ENCODE measurements at places on chromosomes 6 and 20.
A peak's percentile ranks its signal among the peaks of the same experiment; 100 is the strongest.

- DNase-seq, result no peak
- H3K4me3 ChIP-seq, result no peak overlapping the region
- H3K27ac ChIP-seq, result no peak overlapping the region
- H3K27me3 ChIP-seq, result peaks cover 14% of the 10 kb centered on the region
- H3K36me3 ChIP-seq, result no peaks in the 10 kb centered on the region
Measured at GRCh38 chr6:136511397-136511796, 38.8 kb downstream of the MAP7 start.

DNA sequence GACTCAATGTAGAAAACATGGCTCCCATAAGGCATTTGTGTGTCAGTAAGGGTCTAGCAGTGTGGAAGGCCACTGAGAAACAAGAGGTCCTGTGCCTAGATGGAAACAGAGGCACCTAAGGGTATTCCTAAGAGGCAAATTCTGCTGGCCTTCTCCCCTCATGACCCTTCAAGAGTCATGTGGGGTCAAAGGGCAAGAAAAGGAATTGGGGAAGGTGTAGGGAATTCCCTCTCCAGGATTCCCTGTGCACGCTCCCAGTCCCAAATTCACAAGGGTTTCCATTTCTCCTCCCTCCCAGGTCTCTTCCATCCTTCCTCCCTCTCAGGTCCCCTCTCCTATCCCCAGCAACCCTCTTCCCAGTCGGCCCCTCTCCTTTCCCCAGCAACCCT lies 568 bp downstream of the AGPAT1 start:
- peaks cover 63% of the 10 kb centered on the region for H3K4me1 ChIP-seq
- H3K27ac ChIP-seq, result peak overlapping the region; percentile 76
- H3K4me3 ChIP-seq, result peak overlapping the region; percentile 90
- no peaks in the 10 kb centered on the region for H3K27me3 ChIP-seq
- H3K36me3 ChIP-seq, result peaks cover 20% of the 10 kb centered on the region

GRCh38 chr20:57957411-57958049 lies 247.7 kb upstream of the PMEPA1 start:
- no peak for DNase-seq
- no peaks in the 10 kb centered on the region for H3K36me3 ChIP-seq
- no peak overlapping the region for H3K27ac ChIP-seq
- no peaks in the 10 kb centered on the region for H3K27me3 ChIP-seq
- no peak overlapping the region for H3K4me3 ChIP-seq

- no peaks in the 10 kb centered on the region for H3K4me1 ChIP-seq
- H3K27me3 ChIP-seq, result no peaks in the 10 kb centered on the region
Measured at GRCh38 chr6:16305788-16306187, 67.4 kb downstream of the GMPR start.

DNA sequence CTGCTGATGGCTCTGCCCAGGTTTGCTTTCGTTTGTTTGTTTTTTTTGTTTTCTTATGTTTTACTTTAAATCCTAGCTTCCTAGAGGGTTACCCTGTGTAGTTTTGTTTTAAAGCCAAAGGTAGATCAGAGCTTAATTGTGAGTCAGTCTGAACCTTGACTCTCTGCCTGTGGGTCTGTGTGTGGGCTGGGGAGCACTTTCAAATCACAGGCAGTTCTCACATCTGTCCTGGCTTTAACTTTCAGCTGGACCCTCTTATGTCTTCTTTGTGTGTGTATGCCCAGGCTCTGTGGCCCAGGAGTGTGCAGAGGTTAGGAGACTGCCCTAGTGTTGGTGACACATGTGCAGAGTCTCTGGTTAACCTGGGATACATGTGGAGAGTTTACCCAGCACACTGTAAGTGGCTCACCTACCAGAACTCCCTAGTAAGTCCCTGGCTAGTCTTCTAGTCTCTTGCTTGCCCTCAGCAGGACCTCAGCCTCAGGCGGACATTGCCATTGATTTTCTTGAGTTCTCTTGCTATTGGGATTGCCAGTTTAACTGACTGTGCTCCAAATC lies 19.0 kb downstream of the HIVEP1 start:
- no peak for DNase-seq
- H3K27ac ChIP-seq, result no peak overlapping the region
- peaks cover 42% of the 10 kb centered on the region for H3K4me1 ChIP-seq
- peaks cover 57% of the 10 kb centered on the region for H3K36me3 ChIP-seq
- no peak overlapping the region for H3K4me3 ChIP-seq
- no peaks in the 10 kb centered on the region for H3K27me3 ChIP-seq

DNA sequence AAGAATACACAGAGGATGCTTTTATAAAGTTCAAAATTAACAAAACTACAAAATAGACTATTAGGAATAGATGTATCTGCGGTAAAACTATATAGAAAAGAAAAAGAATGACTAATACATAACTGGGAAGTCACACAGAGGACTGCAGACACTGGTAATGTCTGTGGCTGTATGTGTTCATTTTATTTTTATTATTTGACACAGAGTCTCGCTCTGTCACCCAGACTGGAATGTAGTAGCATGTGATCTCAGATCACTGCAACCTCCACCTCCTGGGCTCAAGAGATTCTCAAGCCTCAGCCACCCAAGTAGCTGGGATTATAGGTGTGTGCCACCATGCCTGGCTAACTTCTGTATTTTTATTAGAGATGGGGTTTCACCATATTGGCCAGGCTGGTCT lies 38.9 kb downstream of the ESF1 start:
- no peak overlapping the region for H3K27ac ChIP-seq
- H3K4me3 ChIP-seq, result no peak overlapping the region
- peaks cover 22% of the 10 kb centered on the region for H3K36me3 ChIP-seq

GRCh38 chr6:135750081-135750480 lies 101.4 kb upstream of the PDE7B start:
- DNase-seq, result no peak
- H3K27ac ChIP-seq, result no peak overlapping the region
- H3K4me3 ChIP-seq, result no peak overlapping the region
- H3K27me3 ChIP-seq, result peaks cover 2% of the 10 kb centered on the region

GRCh38 chr6:158019416-158019815 lies 37.8 kb downstream of the SYNJ2 start:
- H3K27me3 ChIP-seq, result no peaks in the 10 kb centered on the region
- peaks cover 18% of the 10 kb centered on the region for H3K4me1 ChIP-seq
- H3K27ac ChIP-seq, result no peak overlapping the region

DNA sequence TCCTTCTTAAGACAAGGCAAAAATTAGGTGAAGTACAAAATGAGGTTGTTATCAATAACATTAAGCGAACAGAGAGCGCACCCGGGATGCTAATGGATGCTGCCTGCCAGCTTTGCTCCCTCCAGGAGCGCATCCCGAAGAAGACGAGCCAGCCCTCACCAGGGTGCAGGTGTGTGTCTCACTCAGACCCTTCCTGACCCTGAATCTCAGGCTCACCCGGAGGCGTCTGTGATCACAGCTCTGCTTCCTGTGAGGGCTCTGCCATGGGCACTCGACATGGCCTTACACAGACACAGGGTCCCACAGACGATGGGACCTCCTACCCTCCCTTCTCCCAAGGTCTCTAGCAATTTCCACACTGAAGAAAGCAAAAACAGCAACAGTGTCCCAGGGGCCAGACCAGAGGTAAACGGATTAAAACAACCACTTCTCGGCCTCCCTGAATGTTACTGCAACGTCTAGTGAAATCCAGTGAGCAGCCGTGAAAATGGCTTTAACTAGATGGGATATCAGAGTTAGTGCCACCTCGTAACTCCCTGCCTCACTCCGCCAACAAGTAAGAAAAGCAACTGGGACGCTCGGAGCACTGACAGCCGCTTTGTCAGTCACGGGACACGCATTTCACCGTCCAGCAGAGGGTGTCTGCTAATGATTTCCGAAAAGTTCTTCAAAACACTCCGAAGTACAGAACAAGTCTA lies 11.7 kb downstream of the ZBTB46 start:
- no peaks in the 10 kb centered on the region for H3K36me3 ChIP-seq
- H3K27ac ChIP-seq, result no peak overlapping the region
- peaks cover 3% of the 10 kb centered on the region for H3K27me3 ChIP-seq
- H3K4me1 ChIP-seq, result no peaks in the 10 kb centered on the region
- DNase-seq, result no peak

- H3K4me3 ChIP-seq, result no peak overlapping the region
- no peak overlapping the region for H3K27ac ChIP-seq
- H3K27me3 ChIP-seq, result no peaks in the 10 kb centered on the region
- no peaks in the 10 kb centered on the region for H3K36me3 ChIP-seq
Measured at GRCh38 chr20:3275064-3275935, 36.3 kb upstream of the SLC4A11 start.

- H3K27me3 ChIP-seq, result peaks cover 6% of the 10 kb centered on the region
- no peak overlapping the region for H3K27ac ChIP-seq
- no peaks in the 10 kb centered on the region for H3K36me3 ChIP-seq
- peaks cover 9% of the 10 kb centered on the region for H3K4me1 ChIP-seq
- DNase-seq, result no peak
Measured at GRCh38 chr6:35090734-35091133, 50.4 kb downstream of the TCP11 start.
